ENCODE measurements at places on chromosomes 6 and 20. TPM values are rescaled to one million over a fixed set of nuclear protein-coding genes. Genes with fewer than 3 reads are reported as not detected.

CCR6 gene
- total RNA-seq: not detected

CAP2 gene
- total RNA-seq: 78.8 TPM

ULBP1 gene
- 10.4 TPM for total RNA-seq

SDCBP2 gene
- total RNA-seq: 0.88 TPM

CD2AP gene
- 19.2 TPM for total RNA-seq

C20orf144 gene
- total RNA-seq: 0.13 TPM

HLA-DMA gene
- total RNA-seq: 2.4 TPM

NRN1 gene
- total RNA-seq: not detected

PDE10A gene
- total RNA-seq: 1.5 TPM

KCNS1 gene
- 0.95 TPM for total RNA-seq

SNRPB gene
- total RNA-seq: 174 TPM

DNA sequence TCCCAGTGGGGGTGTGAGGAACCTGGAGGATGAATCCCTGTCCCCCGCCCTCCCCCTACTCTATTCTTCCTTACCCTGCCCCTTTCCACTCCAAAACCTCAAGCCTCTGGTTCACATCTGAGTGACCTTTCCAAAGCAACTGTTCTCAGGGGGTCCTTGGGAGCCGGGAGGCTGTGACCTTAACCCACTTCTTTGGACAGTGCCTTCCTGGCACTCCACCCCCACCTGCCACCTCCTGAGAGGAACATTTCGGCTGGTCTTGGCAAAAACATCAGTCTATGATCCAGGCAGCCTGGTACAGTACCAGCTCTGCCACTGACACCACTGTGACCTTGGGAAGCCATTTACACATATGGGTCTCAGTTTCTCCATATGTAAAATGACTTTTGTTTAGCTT, 121.7 kb downstream of the MRPL14 start:
- no peaks in the 10 kb centered on the region for H3K36me3 ChIP-seq
- no peak overlapping the region for H3K4me3 ChIP-seq
- DNase-seq: no peak

- no peak overlapping the region for H3K27ac ChIP-seq
- H3K4me1 ChIP-seq: no peaks in the 10 kb centered on the region
- peaks cover 1% of the 10 kb centered on the region for H3K27me3 ChIP-seq
- H3K36me3 ChIP-seq: no peaks in the 10 kb centered on the region
- no peak for DNase-seq
Observed at GRCh38 chr6:67210450-67210849, 1424.6 kb upstream of the ADGRB3 start.

DNA sequence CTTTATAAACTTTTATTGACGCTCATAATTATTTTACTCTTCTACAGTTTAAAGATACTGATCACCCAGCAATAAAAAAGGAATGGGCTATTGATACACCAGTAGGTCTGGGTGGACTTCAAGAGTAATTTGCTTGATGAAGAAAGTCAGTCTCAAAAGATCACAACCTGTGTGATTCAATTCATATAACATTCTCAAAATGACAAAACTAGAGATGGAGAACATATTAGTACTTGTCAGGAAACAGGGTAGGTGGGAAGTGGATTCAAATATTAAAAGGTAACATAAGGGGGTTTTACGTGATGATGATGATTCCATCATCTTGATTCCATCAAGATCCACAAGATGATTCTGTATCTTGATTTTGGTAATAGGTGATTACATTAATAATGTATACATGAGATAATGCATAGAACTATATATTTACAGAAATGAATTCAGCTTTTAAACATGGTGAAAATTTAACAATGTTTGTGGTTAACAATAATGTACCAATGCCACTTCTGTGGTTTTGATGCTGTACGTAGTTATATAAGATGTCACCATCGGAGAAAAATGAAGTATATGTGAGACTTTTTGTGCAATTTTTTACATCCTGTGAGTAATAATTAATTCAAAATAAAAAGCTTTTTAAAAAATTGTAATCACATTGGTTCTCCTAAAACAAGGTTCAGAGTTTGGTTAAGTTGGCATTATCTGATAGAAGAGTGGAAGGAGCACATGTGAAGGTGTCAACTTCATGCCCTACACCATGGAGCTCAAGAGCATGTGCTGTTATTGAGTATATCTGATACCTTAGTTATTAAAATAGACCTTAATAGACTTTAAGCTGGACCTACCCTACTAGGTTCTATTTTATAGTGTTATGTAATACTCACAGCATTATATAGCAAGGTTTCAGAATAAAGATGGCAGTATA, 66.3 kb upstream of the DYNLRB1 start:
- H3K36me3 ChIP-seq: peaks cover 44% of the 10 kb centered on the region
- no peak overlapping the region for H3K27ac ChIP-seq
- no peaks in the 10 kb centered on the region for H3K27me3 ChIP-seq
- no peak overlapping the region for H3K4me3 ChIP-seq
- DNase-seq: no peak

- no peaks in the 10 kb centered on the region for H3K36me3 ChIP-seq
- H3K27ac ChIP-seq: no peak overlapping the region
- DNase-seq: peak; percentile 3
- peaks cover 21% of the 10 kb centered on the region for H3K27me3 ChIP-seq
Observed at GRCh38 chr6:136927292-136927691, 5.2 kb downstream of the SLC35D3 start.

GRCh38 chr6:53979468-53980067, 131.7 kb upstream of the MLIP start:
- no peaks in the 10 kb centered on the region for H3K36me3 ChIP-seq
- no peak overlapping the region for H3K27ac ChIP-seq
- H3K27me3 ChIP-seq: peaks cover 1% of the 10 kb centered on the region
- DNase-seq: peak; percentile 41
- no peak overlapping the region for H3K4me3 ChIP-seq

DNA sequence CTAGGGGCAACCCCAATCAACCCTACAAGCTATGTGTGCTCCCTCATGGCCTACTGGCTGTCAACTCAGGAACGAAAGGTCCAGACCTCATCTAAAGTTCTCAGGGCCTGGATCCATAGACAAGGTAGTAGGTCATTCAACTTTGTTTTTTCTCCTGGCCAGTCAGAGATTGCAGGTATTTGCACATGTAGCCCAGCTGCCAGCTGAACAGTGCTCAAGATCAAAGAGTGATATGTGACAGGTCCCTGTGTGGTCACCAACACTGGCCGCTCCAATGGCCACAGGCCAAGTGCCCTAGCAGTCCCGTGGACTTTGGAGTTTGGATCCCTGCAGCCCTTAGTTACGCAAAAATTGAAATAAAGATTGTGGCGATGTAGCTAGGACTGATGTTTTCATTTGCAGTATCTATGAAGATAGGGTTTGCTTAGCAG, 60.6 kb upstream of the ATXN1 start:
- DNase-seq: no peak
- no peak overlapping the region for H3K27ac ChIP-seq
- H3K27me3 ChIP-seq: no peaks in the 10 kb centered on the region
- no peak overlapping the region for H3K4me3 ChIP-seq
- H3K4me1 ChIP-seq: peaks cover 13% of the 10 kb centered on the region
- no peaks in the 10 kb centered on the region for H3K36me3 ChIP-seq

DNA sequence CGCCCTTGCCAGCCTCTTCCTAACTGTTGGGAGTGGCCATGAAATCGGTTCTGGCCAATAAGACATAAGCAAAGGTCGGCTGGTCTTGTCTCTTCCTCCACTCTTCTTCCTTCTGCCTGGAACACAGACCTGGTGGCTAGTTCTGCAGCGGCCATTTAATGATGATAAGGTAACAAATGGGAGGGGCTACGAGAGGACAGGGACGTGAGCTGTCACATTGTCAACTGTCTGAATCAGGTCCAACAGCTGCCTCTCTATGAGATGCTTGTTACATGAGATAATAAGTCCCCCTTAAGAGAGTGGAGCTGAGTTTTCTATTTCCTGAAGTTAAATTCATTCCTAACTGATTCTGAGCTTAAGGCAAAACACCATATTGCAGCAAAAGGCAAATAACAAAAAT, 12.5 kb upstream of the TMEM242 start:
- H3K27ac ChIP-seq: no peak overlapping the region
- peaks cover 16% of the 10 kb centered on the region for H3K27me3 ChIP-seq
- DNase-seq: no peak
- H3K4me3 ChIP-seq: peak overlapping the region; percentile 27
- no peaks in the 10 kb centered on the region for H3K36me3 ChIP-seq

GRCh38 chr6:33694977-33695376, 16.5 kb downstream of the UQCC2 start:
- H3K4me1 ChIP-seq: peaks cover 69% of the 10 kb centered on the region
- peak overlapping the region; percentile 96 for H3K27ac ChIP-seq
- DNase-seq: no peak
- peaks cover 25% of the 10 kb centered on the region for H3K36me3 ChIP-seq
- peak overlapping the region; percentile 48 for H3K4me3 ChIP-seq

DNA sequence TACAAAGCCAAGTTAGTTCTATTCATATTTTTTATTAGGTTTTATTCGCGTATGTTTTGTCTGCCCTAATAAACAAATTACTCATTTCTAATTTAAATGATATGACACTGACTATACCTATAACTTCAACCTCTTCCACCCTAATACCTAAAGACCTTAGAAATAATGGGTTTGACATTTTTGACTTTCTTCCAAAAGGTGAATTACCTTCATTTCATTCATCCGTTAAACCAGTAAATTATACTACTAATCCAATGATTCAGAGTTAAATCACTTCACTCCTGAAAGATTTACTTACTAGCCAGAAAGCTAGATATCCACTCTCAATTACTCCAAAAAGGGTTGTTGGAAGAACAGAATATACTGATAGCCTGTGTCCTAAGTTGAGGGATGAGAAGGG, 5.2 kb downstream of the MRPS10 start:
- H3K27ac ChIP-seq: no peak overlapping the region
- peaks cover under 1% of the 10 kb centered on the region for H3K27me3 ChIP-seq
- H3K4me3 ChIP-seq: no peak overlapping the region
- H3K36me3 ChIP-seq: peaks cover 26% of the 10 kb centered on the region
- DNase-seq: no peak

- no peak for DNase-seq
- no peaks in the 10 kb centered on the region for H3K27me3 ChIP-seq
- no peak overlapping the region for H3K27ac ChIP-seq
- no peak overlapping the region for H3K4me3 ChIP-seq
- H3K4me1 ChIP-seq: no peaks in the 10 kb centered on the region
- H3K36me3 ChIP-seq: peaks cover 4% of the 10 kb centered on the region
Observed at GRCh38 chr6:40302856-40303454, 284.2 kb downstream of the LRFN2 start.

DNA sequence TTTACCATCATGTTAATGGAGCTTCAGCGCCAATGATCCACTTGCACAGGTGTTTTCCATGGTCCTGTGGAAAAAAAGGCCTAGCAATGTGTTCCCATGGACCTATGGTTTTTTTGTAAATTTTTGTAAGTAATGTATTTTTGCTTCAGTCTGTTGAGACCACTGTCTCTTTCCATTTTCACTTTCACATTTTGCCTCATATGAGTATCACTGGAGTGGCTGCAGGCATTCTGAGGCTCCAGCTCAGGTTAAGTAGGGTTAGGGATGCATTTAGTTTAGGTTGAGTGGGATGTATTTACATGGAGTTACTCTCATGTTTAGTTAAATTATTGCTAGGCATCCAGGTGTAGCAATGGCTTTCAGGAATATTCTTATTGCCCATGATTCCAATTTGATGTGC, 19.2 kb upstream of the LMBRD1 start:
- peaks cover 4% of the 10 kb centered on the region for H3K27me3 ChIP-seq
- no peak overlapping the region for H3K27ac ChIP-seq
- no peak overlapping the region for H3K4me3 ChIP-seq
- no peaks in the 10 kb centered on the region for H3K36me3 ChIP-seq
- H3K4me1 ChIP-seq: no peaks in the 10 kb centered on the region

DNA sequence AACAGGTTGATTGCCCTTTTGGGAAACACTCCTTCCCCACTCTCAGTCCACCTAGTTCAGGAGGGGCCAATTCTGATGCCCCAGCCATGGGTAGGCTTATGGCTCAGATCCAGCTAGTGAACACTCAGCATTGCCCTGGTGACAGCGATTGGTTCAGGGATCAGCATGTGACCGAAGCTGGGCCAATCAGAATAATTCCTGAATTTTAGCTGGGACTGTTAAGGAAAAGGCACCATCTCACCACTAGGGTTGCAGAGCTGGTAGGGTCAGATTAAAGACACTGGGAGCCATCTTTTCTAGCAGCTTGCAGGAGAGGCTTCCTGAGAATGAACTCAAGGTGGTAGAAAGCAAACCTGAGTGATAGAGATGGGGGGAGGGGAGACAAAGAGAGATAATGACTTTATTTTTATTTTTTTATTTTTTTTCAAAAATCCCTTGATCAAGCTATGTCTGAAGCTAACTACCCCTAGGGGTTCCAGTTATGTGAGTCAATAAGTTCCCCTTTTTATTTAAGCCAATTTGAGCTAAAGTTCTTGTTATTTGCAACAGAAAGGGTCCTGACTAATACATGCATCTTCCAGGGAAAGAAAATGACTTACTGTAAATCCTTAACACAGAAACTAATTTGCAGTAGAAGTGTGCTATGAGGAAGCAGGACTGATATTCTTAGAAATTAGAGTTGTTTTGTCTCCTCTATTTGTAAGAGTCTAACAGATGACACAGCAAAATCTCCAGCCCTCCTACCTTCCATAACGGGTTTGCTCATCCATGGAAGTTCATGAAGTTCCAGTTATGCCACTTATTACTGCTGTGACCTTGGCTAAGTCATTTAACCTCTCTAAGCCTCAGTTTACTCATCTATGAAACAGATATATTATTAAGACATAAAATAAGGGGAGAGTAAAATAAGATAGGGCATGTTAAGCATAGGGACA, 44.7 kb downstream of the EYA2 start:
- peaks cover 22% of the 10 kb centered on the region for H3K27me3 ChIP-seq
- peak; percentile 22 for DNase-seq
- H3K4me3 ChIP-seq: no peak overlapping the region
- no peaks in the 10 kb centered on the region for H3K36me3 ChIP-seq
- H3K27ac ChIP-seq: no peak overlapping the region
- no peaks in the 10 kb centered on the region for H3K4me1 ChIP-seq

DNA sequence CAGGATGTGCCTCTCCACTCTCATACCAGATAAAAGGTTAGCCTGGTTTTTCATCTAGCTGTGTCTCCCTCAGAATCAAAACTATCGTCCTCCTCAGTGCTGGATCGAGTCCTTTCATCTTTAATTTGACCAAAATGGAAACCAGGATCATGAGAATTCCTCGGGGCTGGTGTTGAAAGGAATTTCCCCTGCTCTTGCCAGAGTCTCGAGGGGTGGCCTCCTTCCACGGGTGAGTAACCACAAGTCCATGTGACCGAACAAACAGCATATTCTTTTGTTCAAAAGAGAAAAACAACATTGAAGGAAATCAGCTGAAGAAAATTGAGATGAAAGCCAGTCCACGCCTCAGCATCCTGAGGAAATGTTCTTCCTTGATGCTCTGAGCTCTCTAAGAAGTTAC, 165.9 kb upstream of the CDYL start:
- peaks cover 2% of the 10 kb centered on the region for H3K27me3 ChIP-seq
- H3K4me1 ChIP-seq: peaks cover 60% of the 10 kb centered on the region

- H3K27ac ChIP-seq: no peak overlapping the region
- H3K27me3 ChIP-seq: peaks cover 10% of the 10 kb centered on the region
Observed at GRCh38 chr6:12893036-12893435, 176.5 kb downstream of the PHACTR1 start.

GRCh38 chr6:94227741-94228140, 808.4 kb upstream of the EPHA7 start:
- no peak overlapping the region for H3K27ac ChIP-seq
- H3K36me3 ChIP-seq: no peaks in the 10 kb centered on the region
- no peaks in the 10 kb centered on the region for H3K27me3 ChIP-seq
- H3K4me1 ChIP-seq: no peaks in the 10 kb centered on the region

GRCh38 chr6:62393608-62394007, 107.6 kb upstream of the KHDRBS2 start:
- no peaks in the 10 kb centered on the region for H3K36me3 ChIP-seq
- H3K4me1 ChIP-seq: no peaks in the 10 kb centered on the region
- DNase-seq: no peak
- H3K4me3 ChIP-seq: no peak overlapping the region
- H3K27me3 ChIP-seq: no peaks in the 10 kb centered on the region

Measured in HFFc6 (cell line).